ENCODE measurements at places on chromosomes 16 and 17.

GRCh38 chr16:49931916-49932315 is 76.0 kb upstream of the ZNF423 start:
- no peak for DNase-seq

DNA sequence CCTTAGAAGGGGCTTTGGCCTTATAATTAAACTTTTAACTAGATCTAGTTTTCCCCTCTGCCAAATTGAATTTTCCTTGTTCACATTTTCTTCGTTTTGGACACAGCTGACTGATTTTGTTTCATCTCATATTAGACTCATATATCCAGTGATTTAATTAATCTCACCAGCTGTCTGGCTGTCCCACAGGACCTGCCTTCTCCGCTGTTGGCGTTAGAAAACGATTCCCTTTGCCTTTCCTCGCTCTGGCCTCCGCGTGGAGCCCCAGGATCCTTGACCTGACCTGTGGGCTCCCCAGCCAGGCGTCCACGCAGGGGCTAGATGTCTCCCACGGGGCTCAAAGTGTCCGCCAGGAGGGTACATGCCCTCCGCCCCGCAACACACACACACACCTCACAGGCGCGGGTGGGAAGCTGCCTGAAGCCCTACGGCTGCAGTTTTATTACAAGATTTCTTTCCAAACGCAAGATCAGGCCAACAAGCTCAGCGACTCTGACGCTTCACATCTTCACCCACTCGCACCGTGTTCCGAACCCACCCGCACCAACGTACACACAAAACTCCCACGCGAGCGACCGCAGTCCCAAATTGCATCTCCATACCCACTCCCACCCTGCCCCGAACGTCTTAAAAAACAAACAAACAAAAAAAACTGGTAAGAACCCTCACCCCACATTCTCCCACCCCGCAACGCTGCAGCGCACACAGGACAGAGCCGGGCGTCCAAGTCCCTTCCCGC is 1.1 kb downstream of the RPRML start:
- DNase-seq, result no peak

- DNase-seq, result peak; percentile 94
Observed at GRCh38 chr16:89701425-89702406, at the start of gene SPATA2L. Gene SPATA2L (minus strand): TSS chr16:89701705. CDS start chr16:89701232, 473 bp downstream.

DNA sequence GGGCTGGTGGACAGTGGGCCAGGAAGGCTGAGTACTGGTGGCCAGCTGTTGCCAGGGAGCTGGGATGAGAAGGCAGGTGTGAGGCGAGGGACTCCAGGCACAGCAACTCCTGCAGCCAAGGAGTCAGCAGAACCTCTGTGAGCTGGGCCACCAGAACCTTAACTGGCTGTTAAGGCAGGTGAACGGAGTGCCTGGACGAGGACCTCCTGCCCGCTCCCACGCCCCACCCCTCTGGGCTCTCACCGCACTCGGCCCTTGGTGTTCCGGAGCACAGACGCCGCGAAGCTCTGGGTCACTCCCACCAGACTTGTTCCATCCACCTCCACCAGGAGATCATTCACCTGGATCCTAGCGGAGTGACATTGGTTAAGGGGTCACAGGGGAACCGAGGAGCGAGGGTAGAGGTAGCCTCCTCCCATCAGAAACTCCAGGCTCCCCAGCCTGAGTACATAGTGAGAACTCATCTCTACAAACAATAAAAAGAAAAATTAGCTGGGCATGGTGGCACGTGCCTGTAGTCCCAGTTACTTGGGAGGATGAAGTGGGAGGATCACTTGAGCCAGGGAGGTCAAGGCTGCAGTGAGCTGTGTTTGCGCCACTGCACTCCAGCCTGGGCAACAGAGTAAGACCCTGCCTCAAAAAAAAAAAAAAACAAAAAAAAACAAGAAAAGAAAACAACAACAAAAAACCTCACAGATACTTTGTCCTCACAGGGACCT is 9.3 kb downstream of the PPP1R9B start:
- no peak for DNase-seq

GRCh38 chr17:18033442-18034099 is 5.4 kb downstream of the ATPAF2 start:
- no peak for DNase-seq

DNA sequence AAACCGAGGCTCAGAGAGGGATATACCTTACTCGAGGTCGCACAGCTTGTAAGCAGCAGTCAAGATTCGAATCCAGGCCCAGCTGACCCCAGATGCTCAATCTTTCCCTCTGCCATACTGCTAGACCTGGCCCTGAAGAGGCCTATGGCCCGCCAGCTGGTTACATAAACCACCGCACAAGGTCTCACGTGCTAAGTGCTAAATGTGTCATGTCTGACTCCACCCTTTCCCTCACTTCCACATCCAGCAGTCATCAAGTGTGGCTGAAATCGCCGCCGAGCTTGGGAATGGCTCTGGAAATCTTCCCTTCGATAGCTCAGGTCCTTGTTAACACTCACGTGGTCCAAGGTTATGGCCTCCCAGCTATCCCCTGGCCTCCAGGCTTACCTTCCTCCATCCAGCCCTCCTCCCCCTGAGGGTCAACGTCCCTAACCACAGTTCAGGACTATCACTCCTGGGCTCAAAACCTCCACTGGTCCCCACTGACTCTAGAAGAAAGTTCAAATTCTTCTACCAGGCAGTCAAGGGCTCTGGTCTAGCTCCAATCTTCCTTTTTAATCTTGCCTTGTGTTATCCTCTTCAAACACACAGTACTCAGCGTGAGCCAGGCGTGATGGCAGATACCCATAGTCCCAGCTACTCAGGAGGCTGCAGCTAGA is 3.5 kb downstream of the ZBTB4 start:
- DNase-seq, result no peak

DNA sequence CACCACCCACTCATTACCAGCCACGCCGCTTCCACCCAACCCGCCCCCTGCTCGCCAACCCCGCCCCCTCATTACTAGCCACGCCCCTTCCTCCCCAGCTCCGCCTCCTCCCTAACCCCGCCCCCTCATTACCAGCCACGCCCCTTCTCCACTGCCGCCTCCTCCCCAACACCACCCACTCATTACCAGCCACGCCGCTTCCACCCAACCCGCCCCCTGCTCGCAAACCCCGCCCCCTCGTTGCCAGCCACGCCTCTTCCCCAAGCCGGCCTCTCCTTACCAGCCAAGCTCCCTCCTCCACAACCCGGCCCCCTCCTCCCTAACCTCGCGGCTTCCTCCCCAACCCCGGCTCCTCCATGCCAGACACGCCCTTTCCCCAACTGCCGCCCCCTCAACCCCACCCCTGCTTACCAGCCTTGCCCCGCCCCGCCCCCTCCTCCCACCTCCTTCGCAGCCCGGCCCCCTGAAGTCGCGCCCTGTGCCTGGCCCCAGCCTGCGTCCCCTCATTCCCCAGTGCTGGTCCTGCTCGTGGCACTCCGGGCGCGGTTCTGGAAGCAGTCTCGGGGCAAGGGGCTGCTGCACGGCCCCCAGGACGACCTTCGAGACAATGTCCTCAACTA is 7.3 kb downstream of the SLC22A31 start:
- no peak for DNase-seq

- no peak for DNase-seq
Observed at GRCh38 chr17:32261936-32262510, 3.6 kb upstream of the RHBDL3 start.

GRCh38 chr16:85173981-85174751 is 61.9 kb upstream of the CIBAR2 start:
- no peak for DNase-seq

DNA sequence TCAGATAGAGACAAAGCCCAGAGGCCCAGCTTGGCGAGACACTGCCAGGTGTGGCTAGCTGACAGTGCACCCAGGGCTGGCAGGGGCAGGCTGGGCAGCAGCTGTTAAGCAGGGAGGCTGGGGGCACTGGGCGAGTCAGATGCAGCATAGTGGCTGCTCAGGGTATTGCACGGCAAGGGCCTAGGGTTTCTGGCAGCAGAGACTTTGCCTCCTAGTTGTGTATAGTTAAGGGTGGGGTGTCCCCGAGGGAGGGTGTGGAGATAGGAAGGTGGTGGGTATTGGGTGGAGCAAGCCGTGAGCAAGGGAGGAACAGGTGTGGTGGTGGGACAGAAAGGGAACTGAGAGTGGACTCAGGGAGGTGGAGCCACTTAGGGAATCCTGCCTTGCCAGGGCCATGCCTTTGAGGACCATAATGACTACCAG is 66.0 kb downstream of the SMPD3 start:
- no peak for DNase-seq

DNA sequence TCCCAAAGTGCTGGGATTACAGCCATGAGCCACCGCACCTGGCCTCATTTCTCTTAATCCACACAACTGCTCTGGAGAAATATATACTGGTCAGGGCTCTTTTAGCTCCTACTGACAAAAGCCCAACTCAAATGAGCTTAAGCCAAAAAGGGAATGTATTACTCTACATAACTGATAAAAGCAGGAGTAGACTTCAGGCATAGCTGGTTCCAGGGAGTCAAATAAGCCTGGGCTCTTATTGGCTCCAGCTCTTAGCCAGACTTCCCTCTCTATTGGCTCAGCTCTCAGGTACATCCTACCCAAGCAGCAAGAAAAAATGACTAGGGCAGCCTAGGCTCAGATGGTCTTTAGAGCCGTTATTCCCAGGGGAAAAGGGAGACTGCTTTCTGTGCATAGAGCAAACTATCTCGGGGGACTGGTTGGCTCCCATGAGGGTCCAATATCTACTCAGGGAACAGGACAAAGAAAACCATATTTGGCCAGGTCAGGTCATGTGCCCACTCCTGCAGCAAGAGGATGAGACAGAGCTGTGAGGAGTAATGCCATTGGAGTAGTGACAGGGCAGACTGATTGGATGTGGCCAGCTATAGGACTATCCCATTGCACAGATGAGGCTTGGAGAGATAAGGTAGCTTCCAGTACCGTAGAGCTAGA is 21.2 kb downstream of the TBX2 start:
- no peak for DNase-seq

- no peak for DNase-seq
Observed at GRCh38 chr16:54341892-54342776, 55.5 kb upstream of the IRX3 start.

DNA sequence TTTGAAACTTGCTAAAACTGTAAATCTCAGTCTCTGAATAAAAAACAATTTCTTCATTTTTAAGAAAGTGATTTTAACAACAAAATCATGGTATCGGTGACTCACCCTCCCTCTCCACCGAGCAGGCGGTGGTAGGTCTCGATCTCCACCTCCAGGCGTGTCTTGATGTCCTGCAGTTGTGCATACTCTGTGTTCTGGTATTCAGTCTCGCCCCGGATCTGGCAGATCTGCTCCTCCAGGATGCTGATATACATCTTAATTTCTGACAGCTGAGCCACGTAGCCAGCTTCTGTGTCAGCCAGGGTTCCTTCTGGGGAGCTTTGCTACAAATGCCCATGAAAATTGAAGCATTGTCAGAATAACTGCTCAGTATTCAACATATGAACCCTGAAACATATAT is 15.4 kb upstream of the KRT24 start:
- no peak for DNase-seq

- no peak for DNase-seq
Observed at GRCh38 chr17:81164371-81165245, 699 bp upstream of the PVALEF start.

DNA sequence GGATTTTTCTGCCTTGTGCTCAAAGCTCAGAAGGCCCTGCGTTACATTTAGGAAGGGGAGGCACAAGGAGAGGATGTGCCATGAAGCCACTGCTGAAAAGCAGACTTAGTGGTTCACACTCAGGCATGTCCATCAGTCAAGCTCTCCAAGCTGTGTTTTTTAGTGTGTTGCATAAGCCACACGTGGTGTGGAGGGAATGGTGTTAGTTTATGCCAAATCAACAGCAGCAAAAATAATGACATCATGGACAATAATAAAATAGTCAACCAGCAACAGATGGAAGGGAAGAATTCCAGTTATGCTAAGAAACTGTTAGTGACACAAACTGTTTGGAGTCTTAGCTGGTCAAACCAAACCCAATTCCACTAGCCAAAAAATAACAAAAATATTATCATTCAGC is 438.3 kb downstream of the NPIPA7 start:
- no peak for DNase-seq

GRCh38 chr16:65515193-65515592 is 393.3 kb upstream of the CDH11 start:
- no peak for DNase-seq

DNA sequence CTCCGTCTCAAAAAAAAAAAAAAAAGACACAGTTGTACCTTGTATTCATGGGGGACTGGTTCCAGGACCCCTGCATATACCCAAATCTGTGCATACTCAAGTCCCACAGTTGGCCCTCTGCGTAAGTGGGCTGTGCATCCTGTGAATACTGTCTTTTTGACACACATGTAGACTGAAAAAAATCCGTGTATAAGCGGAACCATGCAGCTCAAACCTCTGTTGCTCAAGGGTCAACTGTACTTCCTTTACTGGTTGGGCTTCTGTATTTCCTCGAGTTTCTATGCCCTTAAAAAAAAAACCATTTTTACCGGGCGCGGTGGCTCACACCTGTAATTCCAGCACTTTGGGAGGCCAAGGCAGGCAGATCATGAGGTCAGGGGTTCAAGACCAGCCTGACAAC is 52.3 kb downstream of the GRB2 start:
- DNase-seq, result no peak

GRCh38 chr17:51951741-51952140 is 206.8 kb downstream of the CA10 start:
- no peak for DNase-seq

DNA sequence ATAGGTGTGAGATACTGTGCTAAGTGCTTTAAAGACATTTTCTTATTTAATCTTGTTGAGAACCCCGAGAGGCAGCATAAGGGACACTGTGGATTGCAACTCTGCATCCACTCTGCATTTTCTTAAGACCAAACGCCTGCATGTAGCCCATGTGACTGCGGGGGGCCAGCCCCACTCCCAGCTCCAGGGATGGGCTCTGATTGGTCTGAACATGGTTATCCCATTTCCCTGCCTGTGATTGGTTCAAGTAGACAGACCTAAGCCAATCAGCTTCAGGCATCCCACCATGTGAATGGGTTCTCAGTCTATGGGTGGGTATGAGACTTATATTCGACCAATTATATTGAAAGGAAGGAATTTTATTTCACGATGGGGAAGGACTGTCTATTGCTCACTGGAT is 33.2 kb upstream of the USP7 start:
- DNase-seq, result no peak

DNA sequence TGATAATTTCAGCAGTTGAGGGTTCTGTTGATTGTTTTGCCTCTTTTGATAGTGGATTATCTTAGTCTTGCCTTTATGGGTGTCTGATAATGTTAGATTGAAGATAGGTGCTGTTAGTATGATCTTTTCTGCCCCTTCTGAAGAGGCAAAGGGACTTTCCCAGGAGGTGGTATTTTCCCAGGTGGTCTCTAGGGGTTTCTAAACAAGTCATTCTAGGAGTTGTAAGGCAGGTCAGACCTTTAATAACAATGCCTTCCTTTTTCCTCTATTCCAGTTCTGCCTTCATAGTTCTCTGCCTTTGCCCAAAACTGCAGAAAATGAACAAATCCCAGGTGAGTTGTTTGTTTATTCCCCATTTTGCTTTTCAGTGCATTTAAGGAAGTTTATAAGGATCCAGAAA is 4.3 kb downstream of the ZFP1 start:
- no peak for DNase-seq

DNA sequence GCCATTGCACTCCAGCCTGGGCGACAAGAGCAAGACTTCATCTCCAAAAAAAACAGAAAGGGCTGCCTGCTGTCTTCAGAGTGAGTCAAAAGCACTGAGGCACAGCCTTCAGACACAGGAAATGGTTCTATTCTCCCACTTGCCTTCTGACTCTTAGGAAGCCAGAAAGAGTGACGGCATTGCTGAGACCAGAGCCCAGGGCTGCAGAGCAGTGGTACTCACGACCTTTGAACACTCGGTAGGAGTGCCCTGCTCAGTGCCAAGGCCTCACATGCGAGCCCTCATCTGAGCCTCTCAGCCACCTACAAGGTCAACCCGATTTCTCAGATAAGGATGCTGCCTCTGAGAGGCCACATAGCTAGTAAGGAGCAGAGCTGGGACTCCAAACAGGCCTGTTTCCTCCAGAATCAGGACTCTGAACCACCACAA is 3.5 kb upstream of the ITGAE start:
- no peak for DNase-seq
